ENCODE measurements at places on chromosomes 7 and 10.

DNA sequence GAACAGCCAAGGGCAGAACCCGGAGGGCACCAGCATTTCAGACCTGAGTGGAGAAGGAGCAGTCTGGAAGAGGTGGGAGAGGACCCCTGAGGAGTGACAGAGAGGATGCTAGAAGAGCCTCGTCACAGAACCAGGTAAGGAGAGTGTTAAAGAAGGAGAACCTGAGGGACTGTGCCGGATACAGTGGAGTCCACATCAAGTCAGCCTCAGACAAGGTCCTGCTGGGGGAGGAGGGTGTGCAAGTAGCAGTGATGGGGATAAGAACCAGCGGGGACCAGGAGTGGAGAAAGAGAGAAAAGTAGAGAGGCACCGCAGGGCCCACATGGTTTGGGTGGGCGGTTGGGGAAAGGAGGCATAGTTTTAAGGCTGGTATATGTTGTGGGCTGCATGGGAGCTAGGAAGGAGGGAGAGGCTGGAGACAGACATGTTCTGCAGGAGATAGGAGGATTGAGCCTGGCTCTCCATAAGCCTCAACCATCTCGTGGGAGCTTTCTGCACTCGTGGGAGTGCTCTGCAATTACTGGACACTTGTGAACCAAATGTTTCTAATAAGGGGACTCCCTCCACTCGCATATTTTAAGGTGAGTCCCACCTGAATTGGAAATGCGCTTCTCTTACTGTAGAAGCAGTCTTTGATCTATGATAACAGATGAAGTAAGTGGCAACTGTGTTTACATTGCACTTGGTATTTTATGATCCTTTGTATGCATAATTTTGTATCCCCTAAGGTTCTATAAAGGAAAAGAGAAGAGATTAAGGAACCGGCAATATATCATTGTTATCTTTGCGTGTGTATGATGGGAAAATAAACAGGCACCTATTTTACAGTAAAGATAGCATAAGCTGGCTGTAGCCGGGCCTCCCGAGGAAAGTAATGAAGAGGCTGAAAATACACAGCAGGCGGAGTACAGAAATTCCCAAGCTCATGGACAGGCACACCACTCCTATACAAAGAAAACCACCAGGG, 154.8 kb downstream of the ADAM12 start:
- no peak for DNase-seq

DNA sequence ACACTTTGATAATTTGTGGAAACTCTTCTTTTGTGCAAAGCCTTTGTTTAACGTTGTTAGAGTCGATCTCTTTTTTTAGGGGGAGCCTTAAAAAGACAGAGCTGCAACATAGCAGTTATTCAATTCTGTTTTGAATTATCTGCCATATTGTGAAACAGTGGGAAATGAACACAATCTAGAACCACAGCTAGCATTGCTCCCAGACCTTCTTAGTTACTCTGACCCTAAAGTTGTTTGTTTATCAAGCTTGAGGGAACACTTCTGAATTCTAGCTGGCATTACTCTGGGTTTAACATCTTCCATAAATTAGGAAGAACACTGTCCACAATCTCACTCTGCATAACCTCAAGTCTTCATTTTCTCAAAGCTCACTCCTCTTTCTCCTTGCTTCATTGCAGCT, 217.7 kb downstream of the PRKG1 start:
- DNase-seq: no peak

DNA sequence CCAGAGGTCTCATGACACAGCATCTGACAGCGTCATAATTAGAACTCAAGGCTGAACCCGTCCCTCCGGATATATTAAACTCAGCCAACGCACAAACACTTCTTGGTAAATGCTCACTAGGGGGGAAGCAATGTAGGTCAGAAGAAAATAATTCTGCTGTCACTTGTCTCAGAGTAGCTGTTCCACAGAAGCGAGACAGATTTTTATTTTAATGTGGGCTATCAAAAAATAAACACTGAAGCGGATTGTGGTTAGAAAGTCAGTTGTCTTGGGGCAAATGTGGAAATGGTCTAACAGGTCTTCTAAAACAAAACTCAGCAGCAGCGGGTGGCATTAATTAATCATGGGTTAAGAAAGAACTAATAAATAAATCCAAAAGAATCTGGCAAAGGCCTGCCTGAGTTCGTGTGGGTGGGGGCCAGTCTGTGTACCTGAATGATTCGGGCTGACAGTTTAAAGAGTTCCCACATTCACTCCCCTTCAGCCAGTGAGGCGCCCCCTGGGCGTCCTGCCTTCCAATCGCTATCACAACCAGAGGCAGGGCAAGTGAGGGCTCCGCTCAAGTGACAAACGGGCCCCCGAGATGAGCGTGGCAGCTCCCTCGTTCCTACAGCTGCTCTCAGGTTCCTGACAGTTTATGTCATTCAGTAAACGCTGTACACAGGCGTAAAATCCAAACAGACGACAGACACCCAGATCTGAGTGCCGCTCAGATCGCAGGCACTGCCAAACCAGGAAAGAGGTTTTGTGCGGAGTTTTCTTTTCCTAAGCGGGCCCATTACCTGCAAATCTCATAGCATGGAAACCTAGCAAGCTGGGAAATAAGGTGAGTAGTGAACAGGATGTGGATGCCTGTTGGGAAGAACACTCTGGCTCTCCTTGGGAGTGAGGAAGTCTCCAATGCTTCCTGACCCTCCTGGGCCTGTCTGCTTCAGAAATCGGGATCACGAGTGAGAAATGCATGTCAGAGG, 52.9 kb downstream of the NRAP start:
- DNase-seq: no peak

DNA sequence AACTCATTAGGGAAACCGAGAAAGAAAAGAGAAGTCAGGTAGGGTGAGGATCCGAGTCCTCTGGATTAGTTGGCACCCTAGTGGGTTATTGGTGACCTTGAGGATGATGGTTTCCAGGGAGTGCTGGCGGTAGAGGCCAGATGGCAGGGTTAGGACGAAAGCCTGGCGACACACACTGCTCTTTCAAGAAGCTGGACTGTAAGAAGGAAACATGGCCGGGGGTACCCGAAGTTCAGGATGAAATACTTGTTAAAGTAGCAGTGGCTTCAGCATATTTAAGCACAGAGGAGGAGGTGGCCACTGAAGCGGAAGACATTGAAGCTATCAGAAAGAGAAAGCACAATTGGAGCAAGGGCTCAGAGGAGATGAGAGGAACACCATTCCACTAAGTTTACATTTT, 224.6 kb downstream of the RELN start:
- DNase-seq: no peak

- peak; percentile 89 for DNase-seq
These were observed 379.1 kb downstream of the INHBA start for GRCh38 chr7:41323806-41324205.

GRCh38 chr7:36228039-36228438, 75.0 kb downstream of the EEPD1 start:
- DNase-seq: no peak

DNA sequence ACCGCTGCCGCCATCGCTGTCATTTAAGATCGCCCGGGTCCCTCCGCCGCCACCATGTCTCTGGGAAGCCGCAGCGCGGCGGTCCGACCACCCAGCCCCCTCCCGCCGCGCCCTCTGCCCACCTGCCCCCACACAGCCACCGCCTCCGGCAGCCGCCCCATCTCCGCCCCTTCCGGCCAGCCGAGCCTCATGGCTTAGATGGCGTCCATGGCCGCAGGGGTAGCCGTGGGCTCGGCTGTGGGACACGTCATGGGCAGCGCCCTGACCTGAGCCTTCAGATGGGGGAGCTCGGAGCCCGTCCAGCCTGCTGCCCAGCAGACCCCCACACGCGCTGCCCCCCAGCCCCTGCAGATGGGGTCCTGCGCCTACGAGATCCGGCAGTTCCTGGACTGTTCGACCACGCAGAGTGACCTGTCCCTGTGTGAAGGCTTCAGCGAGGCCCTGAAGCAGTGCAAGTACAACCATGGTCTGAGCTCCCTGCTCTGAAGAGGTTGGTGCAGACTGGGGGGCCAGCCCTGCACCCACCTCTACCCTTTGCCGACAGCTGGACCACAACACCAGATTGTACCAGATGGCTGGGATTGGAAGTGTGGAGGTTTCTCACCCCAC, 38.0 kb upstream of the TARP start:
- no peak for DNase-seq

DNA sequence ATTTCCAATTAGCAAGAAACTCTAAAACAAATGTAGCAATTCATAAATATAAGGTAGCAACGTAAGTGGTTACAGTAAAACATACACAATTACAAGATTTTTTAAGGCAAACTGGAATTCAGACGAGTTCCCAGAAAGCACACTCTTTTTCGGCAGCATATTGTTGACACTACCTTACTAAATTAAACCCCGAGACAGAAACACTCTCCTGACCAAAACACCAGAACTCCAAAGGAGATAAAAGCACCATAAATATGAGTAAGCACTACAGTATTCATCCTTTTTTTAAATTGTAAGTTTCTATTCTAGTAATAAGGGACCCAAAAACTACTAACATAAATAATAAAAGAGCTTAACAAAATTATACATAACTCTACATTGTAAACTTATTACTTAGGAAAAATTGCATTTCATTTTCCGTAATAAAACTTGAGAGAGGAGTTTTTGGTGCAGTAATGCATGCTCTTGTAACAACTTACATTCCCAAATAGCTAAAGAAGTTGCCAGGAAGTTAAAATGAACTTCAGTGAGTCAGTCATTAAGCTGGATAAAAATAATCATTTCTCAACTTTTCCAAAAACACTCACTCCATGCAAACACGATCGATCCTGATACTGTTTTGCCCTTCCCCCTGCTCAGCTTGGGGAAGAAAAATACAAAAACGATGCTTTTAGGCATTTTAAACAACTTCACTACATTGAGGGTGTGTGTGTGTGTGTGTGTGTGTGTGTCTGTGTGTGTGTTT, 2.0 kb downstream of the PIP4K2A start:
- DNase-seq: peak; percentile 67

DNA sequence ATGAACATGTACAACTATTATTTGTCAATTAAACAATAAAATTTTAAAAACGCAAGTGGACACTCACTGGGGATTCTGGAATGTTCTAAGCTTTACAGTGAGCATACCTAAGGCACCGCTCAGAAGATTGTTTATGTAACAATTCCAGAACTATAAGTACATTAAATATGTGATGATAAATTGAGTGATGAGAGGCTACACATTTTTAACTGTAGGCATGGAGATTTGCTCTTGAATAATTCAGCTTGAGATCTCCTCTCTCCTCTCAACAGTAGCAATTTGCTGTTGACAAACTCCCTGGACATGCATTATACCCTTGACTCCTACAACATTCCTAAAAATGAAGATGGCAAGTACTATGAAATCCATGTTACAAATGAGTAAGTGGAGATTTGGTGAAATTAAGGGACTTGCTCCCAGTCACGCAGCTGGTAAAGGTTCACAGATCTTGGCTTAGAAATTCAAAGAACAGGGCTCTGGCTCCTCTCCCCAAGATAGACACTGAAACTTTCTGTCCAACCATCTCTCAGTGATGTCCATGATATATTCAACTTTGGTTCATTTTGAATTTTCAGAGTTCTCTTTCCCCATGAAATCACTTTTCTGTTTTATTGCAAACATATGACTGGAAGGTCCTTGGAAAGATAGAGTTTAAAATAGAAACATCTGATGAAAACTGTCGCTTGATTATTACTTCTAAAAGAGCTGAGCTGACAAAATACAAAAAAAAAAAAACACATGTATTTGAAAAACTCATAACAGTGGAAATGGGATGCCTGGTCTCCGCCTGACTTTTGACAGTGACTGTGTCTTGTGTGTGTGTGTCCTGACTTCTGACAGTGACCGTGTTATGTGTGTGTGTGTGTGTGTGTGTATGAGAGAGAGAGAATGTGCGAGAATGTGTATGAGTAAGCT, 488.3 kb downstream of the TNS3 start:
- DNase-seq: peak; percentile 65

DNA sequence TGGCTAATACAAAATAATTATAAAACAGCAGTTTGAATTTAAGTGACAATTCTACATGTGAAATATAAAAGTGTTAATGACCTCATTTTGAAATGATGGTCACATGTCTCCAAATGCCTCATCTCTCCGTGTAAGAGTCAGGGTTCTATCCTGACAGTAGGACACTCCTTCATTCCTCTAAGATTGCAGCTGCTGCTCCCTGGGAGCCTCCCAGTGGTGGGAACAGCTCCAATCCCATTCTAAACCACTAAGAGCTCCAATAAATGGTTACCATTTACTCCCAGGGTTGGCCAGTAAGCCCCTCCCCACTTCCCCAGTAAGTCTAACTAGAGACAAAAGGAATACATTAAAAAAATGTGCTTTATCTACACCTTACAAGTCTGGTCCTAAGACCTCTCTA, 344.6 kb upstream of the AOAH start:
- DNase-seq: no peak

GRCh38 chr7:142511801-142512200, 237.5 kb upstream of the PRSS1 start:
- DNase-seq: no peak

DNA sequence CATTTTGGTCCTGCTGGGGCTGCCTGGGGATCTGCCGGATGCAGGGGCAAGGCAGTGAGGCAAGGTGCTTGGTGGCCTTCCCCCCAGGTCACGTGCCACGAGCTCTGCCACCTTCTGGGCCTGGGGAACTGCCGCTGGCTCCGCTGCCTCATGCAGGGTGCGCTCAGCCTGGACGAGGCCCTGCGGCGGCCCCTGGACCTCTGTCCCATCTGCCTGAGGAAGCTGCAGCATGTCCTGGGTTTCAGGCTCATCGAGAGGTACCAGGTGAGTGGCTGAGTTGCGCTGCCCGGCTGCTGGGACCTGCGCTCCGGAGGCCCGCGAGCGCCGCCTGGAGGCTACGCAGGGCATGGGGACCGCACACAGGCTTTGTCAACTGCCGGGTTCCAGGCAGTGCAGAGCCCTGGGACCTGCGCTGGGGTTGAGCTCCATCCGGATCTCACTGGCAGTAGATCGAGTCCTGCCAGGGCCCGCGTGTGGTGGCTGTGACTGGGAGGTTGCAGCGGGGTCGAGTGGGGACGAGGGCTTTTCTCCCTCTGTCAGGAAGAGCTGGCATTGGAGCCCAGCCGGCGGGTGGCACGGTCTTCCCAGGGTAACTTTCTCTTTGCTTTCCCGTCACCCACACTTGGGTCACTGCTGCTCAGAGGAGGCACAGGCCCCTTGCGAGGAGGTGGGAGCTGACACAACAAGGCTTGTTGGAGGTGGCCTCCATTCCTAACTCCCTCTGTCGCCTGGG, 21.7 kb downstream of the AMZ1 start:
- DNase-seq: peak; percentile 43

DNA sequence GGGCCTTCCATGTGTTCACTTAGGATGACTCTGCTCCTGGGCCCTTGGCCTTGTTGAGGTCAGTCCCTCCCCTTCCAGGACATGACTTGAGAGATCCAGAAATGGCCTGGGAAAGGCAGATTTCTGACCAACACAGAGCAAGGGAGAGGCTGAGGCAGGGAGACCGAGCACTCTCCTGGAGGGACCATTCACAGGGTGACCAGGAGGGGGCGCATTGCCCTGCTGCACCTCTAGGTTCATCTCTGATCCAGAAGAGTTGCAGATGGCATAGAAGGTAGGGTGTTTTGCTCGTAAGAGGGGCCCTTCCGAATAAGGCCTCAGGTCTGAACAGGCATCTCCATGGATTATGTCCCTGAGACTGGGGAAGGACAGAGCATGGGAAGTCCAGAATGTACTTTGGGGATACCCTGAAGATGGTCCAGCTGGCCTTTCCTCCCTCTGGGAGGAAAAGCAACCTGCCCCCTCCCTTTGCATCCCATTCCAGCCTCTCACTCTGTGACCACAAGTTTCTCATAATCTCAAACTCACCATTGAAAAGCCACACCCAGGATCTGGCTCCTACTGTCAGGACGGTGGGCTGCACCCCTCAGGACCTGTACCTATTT, 6.6 kb downstream of the DMBT1 start:
- DNase-seq: peak; percentile 29

GRCh38 chr7:727104-727805, at the start of gene PRKAR1B:
PRKAR1B (minus strand) TSS chr7:727281; CDS start chr7:711505, 15,776 bp downstream.
- peak; percentile 25 for DNase-seq
